Muscle of back (tissue), 13 donors: ENCODE measurements at places on chromosomes 12 and 14. TPM values are rescaled to one million over a fixed set of nuclear protein-coding genes. Genes with fewer than 3 reads are reported as not detected.

GRCh38 chr12:64735442-64735841, 23.8 kb downstream of the GNS start:
- DNase-seq: no peak

GRCh38 chr12:132672116-132672515, 15.0 kb downstream of the POLE start:
- no peak for DNase-seq

- DNase-seq: no peak
These were observed 31.3 kb upstream of the KCNA5 start for GRCh38 chr12:5012337-5012736.

PROX2 gene
- polyA plus RNA-seq: 1.3 TPM

- peak; percentile 62 for DNase-seq
These were observed 65.9 kb downstream of the NOVA1 start for GRCh38 chr14:26531894-26532293.

TTC7B gene
- 40.2 TPM for polyA plus RNA-seq

DNA sequence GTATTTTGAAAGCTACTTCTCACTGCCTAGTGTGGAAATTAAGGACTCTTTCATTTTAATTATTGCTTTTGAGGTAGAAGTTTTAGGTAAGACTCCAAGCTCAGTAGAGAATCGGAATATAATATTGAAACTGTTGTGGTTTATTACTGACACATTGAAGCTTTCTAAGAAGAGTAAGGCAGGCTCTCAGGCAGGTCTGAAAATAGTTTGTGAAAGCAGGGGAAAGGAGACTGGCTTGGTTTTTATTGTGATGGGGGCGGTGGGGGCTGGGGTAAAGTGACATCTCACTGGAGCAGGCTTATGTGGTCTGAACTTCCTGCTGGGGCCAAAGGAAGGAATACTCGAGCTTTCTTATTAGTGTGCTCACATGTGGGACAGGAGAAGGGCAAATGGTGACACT, 79.5 kb downstream of the OTOGL start:
- DNase-seq: no peak

DNA sequence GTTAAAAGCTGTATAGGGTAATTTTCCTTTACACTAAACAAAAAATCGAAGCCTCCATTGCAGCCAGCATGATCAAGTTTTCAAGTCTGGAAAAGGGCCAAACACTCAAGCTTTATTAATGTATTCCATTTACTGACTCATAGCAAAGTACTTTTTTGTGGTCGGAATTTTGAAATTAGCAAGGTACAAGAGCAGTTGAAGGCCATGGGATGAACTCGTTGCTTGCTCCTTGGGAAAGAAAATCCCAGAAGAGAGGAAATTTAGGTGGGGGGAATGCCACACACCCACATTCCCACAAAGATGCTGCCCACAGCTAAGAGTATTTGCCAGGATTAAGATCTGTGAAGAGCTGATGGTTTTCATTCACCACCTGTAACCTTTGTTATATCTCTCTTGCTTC, 333.7 kb downstream of the EGLN3 start:
- DNase-seq: no peak

GRCh38 chr12:57641699-57642442, 8.9 kb upstream of the B4GALNT1 start:
- no peak for DNase-seq

DNA sequence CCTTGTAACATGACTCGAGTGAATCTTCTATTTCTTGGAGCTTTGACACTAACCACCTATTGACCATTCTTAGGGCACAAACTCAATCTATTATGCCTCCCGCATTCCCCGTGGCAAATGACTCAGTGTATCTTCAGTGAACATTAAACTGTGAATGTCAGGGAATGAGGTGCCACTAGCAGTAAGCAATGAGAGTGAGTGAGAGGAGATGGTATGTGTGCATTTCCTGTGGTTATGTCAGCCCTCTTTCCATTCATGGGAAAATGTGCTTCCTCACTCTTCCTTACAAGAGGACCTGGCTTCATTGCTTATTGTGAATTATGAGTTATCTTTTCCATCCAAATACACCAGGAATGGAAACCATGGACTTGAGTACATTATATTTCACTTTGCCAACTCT, 229.2 kb downstream of the EMP1 start:
- DNase-seq: peak; percentile 21

FOXN4 gene
- not detected for polyA plus RNA-seq

DNA sequence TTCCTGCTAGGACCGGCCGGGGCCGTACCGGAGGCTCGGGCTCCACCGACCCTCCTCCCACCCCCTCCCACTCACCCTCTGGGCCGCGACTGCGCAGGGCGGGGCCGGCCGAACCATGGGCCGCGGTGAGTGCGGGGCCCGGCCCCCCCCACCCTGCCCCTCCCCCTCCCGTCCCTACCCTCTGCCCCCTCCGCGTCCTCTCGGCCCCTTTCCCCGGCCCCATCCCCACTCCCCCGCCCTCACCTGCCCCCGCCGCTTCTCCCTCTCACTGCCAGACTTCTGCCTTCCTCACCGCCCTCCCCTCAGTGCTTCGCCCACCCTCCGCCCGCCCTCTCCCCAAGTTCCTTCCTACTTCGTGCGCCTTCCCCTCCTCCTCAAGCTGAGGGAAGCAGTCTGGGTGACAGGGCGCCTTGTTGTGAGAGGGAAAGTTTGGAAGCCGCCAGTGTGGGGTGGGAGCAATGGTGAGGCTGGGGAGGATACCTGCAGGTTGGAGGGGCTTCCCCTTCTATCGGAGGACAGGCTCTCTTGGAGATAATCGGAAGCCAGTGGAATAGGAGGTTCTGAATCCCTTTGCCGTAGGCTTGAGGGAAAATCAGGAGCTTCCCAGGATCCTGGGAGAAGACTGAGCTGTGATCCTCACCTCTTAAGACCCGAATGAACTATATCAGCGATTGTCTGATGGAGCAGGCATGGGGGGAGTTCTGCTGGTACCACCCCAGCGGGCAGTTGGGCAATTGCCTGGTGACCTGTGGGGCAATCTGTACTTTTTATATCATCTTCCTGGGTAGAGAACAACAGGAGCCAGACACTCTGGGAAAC, 472 bp downstream of the MBD6 start:
- DNase-seq: peak; percentile 77

DNA sequence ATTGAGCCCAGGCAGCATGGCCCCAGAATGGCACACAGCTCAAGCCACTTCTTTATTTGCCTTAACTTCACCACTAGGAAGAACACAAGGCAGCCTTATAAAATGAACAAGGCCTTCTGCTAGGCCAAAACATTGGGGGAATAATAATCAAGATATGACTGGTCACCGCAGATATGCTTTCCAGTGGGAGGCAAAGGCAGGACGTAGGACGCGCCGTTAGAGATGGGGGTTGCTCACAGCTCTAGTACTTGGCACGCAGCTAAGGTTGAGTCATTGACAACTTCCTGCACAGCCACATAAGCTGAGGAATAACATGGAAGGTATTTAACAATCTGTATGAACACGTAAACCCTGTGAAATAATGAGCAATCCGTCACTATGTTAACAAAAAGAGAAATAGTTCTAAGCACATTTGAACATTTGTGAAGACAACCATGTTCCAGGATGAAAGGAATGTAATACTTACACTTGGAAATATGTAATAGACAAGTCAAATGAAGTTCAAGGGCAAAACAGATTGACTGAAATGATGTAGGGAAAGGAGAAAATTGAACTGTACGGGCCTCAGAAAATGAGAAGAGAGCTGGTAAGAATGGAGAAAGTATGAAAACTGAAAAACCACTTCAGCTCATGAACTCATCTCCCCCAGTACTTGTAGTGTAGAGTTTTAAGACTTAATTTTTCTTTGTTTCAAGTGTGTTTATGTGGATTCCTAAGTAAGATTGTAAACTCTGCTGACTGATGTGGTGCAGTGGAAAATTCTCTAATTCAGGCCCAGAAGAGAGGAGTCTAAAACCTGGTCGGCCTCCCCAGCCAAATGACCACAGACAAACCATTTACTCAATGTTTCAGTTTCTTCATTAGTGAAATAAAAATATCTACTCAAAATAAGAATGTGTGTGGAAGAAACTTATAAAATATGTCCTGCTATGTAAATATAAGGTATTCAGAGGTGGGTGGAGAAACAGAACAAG, 59.3 kb upstream of the CCDC91 start:
- peak; percentile 97 for DNase-seq

GRCh38 chr14:37483672-37484071, 111.4 kb downstream of the FOXA1 start:
- DNase-seq: no peak

- DNase-seq: no peak
These were observed 353.0 kb upstream of the TMTC1 start for GRCh38 chr12:30136696-30137095.

DNA sequence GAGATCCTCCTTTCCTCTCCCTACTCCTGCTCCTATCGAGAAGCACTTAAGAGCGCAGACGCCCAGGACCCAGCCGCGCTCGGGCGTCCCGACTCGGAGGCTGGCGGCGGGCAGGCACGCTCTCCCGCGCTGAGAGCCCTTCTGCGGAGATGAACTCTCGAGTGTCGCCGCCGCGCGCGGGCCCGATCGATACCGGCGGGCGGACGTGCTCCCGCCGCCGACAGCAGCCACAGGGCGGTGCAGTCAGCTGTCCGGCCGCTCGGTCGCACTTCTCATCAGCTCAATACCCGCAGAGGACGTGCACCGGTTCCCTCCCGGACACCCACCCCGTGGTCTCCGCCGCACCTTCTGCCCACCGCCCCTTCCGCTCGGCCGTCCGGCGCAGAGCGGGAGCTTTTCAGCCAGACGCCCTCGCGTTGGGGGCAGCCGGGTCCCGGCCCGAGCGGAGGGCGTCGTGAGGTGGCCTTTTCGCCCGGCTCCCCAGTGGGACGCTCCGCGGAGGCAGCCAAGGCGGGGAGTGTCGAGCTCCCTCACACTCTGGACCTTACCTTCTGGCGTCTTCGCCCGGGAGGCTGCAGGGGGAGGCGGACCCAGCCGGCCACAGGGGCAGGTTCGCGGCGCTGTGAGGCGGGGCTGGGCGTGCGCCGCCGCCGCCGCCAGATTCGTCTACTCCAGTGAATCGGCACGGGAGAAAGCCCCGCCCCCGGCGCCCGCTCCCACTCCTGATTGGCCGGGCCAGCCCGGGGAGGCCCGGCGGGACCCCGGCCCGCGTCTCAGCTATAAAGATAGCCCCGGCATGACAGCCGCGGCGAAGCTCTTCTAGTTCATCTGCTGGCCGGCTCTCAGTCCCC, at the start of gene INSM2:
INSM2 (plus strand) TSS at position 808 of the 851 bp plus-strand sequence. CDS start 89 bp downstream, outside the sequence.
- peak; percentile 11 for DNase-seq

SOAT2 gene
- 0.20 TPM for polyA plus RNA-seq

DNA sequence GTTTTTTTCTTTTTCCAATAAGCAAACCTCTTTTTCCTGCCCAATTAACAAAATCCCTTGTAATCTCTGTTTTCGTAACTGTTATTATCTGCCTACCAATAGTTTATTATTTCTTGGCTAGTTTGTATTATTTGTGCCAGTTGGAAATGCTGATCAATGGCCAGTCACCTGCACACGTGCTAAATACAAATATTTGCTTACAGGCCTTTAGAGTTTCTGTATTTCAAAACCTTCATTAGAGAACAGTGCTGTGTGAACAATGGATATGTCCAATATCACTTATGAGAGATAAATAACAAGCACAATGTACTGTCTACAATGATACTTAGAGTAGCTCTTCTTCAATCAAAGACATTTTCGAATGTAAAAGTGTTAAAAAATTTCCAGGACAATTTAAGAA, 10.8 kb upstream of the DYRK2 start:
- no peak for DNase-seq

DNA sequence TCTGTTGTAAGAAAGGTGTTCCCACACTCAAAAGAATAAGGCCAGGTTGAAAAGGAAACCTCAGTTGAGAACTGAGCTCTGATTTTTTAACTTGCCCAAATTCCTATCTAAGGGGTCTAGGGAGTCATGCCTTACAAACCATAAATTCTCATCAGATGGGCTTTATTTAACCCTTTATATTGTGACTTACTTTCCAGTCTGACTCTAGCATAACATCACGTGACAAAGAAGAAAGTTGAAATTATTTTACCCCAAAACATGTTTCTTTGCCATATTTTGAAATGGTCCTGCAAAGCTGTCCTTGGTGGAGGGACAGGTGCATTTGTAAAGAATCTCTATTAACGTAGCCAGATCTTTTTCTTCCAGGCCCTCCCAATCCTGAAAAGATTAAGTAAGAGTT, 411.7 kb downstream of the GALC start:
- DNase-seq: no peak
